Cardiac muscle cell (in vitro differentiated cells and primary cell): ENCODE measurements at places on chromosomes 6 and 20. TPM values are rescaled to one million over a fixed set of nuclear protein-coding genes. Genes with fewer than 3 reads are reported as not detected.

- DNase-seq = no peak
- H3K4me3 ChIP-seq = no peak overlapping the region
- peaks cover 6% of the 10 kb centered on the region for H3K4me1 ChIP-seq
- peaks cover 55% of the 10 kb centered on the region for H3K27me3 ChIP-seq
Observed at GRCh38 chr20:23203310-23203709, 117.2 kb upstream of the CD93 start.

DNA sequence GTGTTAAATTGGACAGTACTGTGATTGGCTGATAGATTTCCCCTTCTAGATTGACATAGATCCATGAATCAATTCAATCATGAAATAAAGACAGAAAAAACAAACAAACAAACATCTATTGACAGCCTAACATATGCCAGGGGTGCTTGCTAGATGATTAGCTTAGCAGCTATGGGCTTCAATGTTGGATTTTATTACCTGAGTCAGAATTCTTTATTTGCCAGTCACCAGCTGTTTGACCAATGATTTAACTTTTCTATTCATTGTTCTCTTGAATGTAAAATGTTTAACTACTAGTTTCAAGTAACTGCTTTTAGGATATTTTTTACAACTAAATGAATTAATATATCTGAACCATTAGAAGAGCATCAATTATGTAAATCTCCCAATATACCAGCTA is 901.3 kb upstream of the CITED2 start:
- no peaks in the 10 kb centered on the region for H3K27me3 ChIP-seq
- no peak for DNase-seq
- peaks cover 18% of the 10 kb centered on the region for H3K4me1 ChIP-seq
- no peak overlapping the region for H3K4me3 ChIP-seq
- no peak overlapping the region for H3K27ac ChIP-seq

The WFDC9 gene
- total RNA-seq = not detected in 2 replicates

DNA sequence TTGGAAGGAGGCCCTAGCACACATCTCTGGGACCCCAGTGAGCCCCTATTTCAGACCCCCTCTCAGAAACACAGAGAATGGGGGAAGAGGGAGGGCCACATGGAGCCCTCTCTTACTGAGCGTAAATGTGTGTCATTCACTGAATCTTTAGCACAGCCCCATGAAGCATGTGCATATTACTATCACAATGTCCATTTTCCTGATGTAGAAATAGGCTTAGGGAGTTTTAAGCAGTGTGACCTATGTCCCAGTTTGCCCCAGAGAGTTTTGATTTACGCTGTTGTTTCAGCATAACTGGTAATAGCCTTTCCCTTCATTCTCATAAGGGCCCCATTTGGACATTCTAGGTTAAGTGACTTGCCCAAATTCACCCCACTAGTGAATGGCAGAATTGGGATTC is 25.0 kb upstream of the TCP11 start:
- no peaks in the 10 kb centered on the region for H3K36me3 ChIP-seq
- H3K27me3 ChIP-seq = peaks cover 3% of the 10 kb centered on the region
- H3K27ac ChIP-seq = no peak overlapping the region
- H3K4me3 ChIP-seq = no peak overlapping the region
- peaks cover 17% of the 10 kb centered on the region for H3K4me1 ChIP-seq

The RAD21L1 gene
- 0.28 and 0.33 TPM in 2 replicates for total RNA-seq

GRCh38 chr6:36118550-36119107 is 11.7 kb upstream of the MAPK13 start:
- no peak for DNase-seq
- H3K4me1 ChIP-seq = peaks cover 21% of the 10 kb centered on the region
- H3K27me3 ChIP-seq = no peaks in the 10 kb centered on the region
- H3K4me3 ChIP-seq = no peak overlapping the region
- H3K36me3 ChIP-seq = no peaks in the 10 kb centered on the region

DNA sequence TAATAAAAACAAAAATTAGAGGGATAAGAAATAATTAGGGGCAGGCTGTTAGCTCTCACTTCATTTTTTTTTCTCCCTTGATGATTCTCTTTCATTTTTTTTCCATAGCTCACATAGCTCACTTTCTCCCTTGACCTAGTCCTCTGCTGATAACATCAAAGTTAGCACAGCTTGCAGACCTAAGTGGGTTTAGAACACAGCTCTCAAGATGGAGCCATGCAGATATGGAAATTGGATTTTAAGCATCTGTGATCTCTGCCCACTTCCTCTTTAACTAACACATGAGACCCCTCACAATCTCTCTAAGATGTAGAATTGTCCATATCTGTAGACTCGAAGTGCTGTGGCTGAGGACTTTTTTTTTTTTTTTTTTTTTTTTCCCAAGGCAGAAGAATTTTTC is 257.1 kb downstream of the SOX4 start:
- H3K36me3 ChIP-seq = no peaks in the 10 kb centered on the region
- H3K27ac ChIP-seq = no peak overlapping the region
- H3K4me1 ChIP-seq = peaks cover 55% of the 10 kb centered on the region
- no peak for DNase-seq
- H3K27me3 ChIP-seq = no peaks in the 10 kb centered on the region
- no peak overlapping the region for H3K4me3 ChIP-seq

- peaks cover 32% of the 10 kb centered on the region for H3K36me3 ChIP-seq
- no peaks in the 10 kb centered on the region for H3K27me3 ChIP-seq
- DNase-seq = peak; percentile 22
- no peaks in the 10 kb centered on the region for H3K4me1 ChIP-seq
- peak overlapping the region; percentile 43 for H3K27ac ChIP-seq
- H3K4me3 ChIP-seq = no peak overlapping the region
Observed at GRCh38 chr20:41428285-41428684, 61.7 kb upstream of the EMILIN3 start.

DNA sequence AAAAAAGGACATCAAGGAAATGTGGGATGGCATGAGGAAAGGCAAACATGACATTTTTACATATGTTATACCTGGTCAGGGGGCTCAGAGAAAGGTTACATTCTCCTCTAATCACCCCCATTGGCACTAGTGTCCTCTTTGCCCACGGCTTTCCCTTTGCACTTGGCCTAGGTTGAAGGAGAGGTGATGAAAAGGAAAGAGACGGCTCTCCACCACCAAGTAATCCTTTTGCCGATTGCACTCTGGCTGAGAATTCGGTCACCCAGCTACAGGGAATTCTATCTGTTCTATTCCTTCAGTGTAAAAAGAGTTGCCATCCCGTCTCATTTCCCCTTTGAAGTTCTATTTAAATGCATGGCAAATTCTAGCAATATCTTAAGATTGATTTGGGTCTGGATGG is 10.4 kb downstream of the VGLL2 start:
- no peak overlapping the region for H3K4me3 ChIP-seq
- DNase-seq = no peak
- no peaks in the 10 kb centered on the region for H3K36me3 ChIP-seq
- peaks cover 94% of the 10 kb centered on the region for H3K27me3 ChIP-seq
- H3K4me1 ChIP-seq = no peaks in the 10 kb centered on the region
- no peak overlapping the region for H3K27ac ChIP-seq
